ENCODE measurements at places on chromosomes 2 and 18.

DNA sequence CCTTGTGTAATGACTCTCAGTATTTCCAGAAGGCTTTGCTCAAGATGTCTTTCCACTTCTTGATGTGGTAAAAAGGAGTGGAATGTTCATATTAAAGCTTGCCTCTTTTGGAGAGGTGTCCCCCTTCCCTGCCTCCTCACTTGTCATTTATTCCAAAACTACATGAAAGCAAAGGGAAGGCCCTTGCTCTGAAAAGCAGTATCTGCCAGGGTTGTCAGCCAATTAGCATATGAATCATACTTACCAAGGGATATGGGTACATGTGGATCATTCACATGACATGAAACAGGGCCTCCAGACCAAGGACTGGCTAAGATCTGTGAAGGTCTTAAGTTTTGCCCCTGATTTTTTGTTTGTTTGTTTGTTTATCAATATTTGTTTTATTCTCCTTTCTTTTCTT lies 31.3 kb downstream of the ANXA4 start:
- DNase-seq, result no peak

DNA sequence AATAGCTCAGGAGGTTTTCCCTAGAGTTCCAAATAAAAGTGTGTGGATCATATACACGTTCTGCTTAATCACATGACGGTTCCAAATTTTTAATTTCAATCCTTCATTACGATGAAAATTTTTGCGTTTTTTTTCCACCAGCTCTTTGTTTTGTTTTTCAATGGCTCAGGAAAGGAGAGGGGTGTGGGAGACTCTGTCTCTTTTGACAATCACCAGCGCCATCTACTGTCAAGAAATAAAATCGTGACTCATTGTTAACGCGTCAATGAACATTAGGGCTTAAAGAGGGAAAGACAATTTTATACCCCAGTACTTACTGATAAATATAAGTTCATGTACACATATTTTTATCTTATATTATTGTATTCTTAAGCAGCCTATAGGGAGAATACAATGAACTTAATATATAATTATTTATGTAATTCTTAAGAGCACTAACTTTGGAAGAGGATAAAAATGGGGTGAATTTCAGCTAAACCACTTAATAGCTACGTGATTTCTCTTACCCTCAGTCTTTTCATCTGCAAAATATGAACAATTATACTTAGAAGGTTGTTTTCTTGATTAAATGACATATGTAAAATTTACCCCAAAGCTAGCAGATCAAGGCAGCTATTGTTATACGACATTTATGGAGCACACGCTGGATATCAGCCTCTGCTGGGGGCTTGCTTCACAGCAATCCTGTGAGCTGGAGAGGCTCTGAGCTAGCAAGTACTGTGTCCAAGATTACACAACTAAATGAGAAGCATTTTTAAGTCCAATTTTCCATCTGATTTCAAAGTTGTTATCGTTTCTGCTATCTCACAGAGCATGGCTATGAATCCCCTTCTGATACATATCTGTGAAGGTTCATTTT lies 47.4 kb upstream of the RMDN2 start:
- no peak for DNase-seq

- no peak for DNase-seq
Measured at GRCh38 chr2:62016957-62017356, 111.5 kb downstream of the COMMD1 start.

DNA sequence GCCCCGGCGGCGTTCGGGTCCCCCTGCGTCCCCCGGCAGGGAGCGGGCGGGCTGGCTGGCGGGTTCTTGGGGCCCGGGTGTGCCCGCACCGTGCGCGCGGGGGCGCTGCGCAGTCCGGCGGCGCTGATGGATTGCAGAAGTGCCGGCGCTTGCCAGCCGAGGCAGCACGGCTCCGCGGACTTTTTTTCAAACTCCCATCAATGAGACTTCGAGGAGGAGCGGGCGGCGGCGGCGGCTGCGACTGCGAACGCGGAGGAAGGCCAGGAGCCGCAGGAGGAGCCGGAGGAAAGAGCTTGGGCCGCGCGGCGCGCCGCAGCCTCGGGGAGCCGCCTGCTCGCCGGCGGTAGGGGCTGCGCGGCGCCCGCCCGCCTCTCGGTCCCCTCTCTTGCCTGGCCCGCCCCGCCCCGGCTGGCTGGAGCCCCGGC lies at the start of gene GLI2:
Gene GLI2, plus strand, starts transcription at position 123 of the 425 bp plus-strand sequence. CDS start 61,453 bp downstream, outside the sequence.
- DNase-seq, result no peak

Data from thoracic aorta (tissue), 2 donors.